ENCODE measurements at places on chromosomes 11 and 22.

DNA sequence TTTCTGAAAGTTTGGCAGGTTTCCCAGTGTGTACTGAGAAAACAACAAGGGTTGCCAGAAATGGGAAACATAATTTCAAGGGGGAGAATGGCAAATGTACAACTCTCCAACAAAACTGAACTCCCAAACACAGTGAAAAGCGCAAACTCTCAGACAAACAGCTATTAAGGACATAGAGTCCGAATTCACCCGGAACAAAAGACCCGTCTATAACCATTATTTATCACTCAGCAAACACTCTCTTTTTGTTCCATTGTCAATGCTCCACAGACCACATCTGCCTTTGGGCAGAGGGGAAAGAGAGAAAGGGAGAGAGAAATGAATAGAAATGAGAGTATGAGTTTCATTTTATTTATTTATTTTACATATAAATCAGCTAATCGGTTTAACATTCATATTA lies 21.7 kb downstream of the KIRREL3 start:
- no peak for DNase-seq

GRCh38 chr11:108122166-108122628 lies 830 bp downstream of the ACAT1 start:
- DNase-seq: no peak

DNA sequence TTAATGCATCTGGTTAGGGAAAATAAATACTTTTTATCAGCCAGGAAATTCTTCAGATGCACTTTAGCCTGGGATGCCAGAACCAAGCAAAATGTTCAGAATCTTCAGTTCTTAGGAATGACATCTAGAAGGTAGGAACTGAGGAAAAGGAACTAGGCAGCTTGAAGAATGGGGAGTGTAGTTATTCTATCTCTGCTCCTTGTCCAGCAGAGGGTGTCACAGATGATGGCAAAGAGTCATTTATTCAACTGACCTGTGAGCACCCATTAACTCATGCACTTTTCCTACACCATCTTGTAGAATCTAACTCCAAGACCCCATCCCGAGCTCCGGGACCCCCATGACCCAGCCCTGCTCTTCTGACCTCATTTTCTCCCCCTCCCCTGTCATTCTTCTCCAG lies 122.1 kb upstream of the ISX start:
- no peak for DNase-seq

DNA sequence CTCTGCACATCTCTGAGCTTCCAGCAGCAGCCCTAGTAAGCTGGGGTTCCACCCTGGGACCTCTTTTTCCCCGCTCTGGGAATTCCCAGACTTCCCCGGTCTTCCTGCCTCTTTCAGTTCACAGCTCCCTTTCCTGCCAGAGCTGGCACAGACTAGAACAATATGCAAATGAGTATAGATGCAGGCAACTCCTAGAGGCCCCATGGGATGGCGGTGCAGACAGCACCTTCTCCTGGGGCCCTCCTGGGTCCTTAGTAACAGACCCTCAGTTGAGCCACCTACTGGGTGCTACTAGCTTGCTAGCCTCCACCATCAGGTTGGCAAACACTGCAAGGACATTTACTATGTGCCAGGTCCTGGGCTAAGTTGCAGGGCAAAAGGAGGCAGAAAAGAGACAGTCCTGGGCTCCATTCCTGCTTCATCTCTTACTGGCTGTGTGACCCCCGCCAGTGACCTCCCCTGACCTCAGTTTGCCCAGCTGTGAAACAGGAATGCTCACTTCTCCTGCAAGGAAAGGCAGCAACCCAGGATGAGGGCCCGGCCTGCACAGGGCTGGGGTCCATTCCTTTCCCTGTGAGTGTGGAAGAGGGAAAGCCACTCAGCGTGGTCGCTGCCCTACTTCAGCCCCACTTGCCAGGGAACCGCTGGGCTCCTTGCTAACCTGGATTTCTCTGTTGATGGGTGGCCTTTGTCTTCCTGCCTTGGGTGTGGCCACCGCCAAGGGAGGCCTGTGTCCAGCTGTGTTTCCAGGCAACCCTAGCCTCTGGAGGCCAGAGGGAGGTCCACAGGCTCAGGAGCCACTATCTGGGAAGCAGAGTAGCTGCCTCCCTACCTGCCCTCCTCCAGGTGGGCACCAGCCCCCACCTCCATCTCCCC lies 7.3 kb downstream of the RELT start:
- no peak for DNase-seq

DNA sequence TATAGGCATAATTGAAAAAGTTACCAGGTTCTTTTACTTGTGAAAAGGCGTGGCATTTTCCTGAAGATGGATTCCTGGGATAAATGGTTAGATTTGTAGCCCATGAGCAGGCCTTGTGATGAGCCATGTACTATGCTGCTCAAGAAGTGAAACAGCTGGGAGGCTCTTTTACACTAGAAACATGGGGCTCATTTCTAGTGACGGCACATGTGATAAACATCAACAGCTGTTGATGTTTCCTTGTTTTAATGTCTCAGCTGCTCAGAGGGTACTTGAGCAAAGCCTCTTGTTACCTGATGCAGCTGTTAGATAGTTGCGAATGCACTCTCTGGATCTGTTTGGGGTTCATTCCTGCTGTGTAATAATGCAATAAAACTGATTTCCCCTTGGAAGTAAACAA lies 396.8 kb downstream of the GUCY1A2 start:
- no peak for DNase-seq

DNA sequence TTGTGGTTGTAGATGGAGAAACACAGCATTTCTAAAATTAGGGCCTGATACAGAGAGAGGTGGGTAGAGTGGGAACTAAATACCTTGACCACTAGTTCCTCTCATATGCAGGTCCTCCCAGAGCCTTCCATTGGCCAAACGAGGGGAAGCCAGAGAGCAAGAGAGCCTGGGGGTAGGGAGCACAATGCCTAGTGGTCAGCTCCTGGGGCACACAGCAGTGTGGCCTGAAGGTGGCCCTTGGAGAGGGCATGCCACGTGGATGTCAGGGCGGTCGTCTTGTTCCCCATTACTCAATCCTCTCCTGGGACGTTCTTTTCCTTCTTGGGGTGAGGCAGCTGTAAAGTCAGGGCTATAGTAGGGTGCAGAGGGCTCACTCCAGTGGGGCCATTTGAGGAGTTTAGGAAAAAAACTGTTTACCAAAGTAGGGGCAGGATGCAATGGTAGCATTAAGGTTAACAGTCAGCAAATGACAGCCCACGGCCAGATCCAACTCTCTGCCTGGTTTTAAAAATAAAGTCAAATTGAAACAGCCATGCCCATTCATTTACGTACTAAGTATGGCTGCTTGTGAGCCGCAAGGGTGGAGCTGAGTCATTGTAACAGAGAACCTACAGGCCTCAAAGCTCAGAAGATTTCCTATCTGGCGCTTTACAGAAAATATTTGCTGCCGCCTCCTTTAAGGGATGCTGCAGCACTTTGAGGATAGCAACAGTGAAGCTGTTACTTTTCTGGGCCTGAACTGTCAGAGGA lies 7.6 kb downstream of the MYO18B start:
- DNase-seq: no peak

DNA sequence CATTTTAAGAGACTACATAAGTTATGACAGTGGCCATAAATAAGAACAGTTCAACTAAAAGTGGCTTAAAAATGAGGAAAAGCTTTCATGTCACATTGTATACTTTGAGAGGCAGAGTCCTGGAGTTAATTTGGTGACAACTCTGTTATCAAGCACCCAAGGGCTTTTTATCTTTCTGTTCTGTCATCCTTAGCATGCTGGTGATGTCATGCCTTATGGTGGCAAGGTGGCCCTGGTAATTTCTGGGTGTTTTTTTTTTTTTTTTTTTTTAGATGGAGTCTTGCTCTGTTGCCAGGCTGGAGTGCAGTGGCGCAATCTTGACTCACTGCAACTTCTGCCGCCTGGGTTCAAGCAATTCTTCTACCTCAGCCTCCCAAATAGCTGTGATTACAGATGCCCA lies 158.8 kb downstream of the AASDHPPT start:
- no peak for DNase-seq

- DNase-seq: peak; percentile 42
These were observed 772 bp downstream of the TBC1D10C start for GRCh38 chr11:67404515-67405195.

- DNase-seq: no peak
These were observed 733.0 kb upstream of the KIRREL3 start for GRCh38 chr11:127733552-127733951.

GRCh38 chr22:45683680-45684079 lies 12.0 kb downstream of the ATXN10 start:
- DNase-seq: no peak

- DNase-seq: no peak
These were observed 460.5 kb downstream of the LRRC4C start for GRCh38 chr11:40998920-40999319.

- no peak for DNase-seq
These were observed 54.9 kb downstream of the LINC01488 start for GRCh38 chr11:69536406-69536805.

GRCh38 chr22:46673205-46673604 lies 53.0 kb downstream of the GRAMD4 start:
- DNase-seq: no peak

DNA sequence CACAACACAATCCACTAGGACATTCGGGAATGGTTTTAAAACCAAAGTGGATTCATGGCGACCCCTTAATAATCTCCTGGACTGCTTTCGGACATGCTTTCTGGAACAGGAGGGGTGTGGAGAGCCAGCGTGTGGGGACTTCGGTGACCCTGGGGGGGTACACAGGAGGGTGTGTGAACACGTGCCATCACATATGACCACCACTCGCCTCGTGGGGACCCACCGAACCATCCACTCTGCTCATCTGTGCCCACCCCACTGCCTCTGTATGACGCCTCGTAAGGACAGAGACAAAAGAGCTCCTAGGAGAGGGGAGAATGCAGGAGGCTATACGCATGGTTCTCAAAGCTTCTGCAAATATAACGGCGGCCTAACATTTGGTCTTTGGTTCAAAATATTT lies 8.9 kb downstream of the LTO1 start:
- DNase-seq: no peak

DNA sequence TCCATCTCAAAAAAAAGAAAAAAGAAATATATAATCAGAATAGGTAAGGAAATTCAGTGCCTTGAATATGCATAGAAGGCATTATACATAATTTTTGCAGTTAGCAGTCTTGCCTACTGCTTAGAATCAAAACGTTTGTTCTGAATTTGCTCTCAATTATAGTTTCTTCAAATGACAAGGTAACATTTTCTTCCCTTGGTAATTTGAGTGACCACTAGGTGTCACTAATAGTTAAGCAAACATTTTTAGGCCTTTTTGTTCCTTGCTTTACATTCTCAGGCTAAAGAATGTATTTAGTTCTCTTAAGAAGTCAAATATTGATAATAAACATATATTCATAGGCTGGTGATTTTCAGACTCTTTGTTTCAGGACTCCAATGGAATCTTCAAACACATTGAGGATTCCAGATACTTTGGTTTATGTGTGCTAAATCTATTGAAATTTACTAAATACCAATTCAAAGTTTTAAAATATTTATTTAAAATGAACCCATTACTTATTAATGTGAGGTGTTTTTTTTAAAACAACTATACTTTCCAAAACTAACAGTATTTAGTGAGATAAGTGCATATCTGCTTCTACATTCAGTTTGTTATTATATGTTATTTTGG lies 55.0 kb upstream of the DEPDC7 start:
- DNase-seq: no peak

GRCh38 chr11:57124505-57124904 lies 57.2 kb upstream of the LRRC55 start:
- DNase-seq: no peak

DNA sequence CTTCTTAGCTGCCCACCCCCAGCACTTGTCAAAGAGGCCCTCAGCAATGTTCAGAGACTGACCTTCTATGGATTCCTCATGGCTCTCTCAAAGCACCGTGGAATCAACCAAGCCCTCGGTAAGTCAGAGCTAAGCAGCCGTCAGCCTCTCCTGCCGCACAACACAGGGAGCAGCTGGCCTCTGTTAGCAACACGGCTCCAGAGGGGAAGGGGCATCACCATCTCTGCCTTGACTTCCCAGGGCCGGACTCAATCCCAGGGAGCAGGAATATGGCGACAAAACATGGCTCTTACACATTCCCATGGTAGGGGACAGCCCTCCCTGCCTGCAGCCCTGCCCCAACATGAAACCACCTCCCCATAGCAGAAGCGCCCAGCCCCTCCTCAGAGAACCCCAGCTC lies 18.9 kb downstream of the ARFGAP2 start:
- DNase-seq: no peak

DNA sequence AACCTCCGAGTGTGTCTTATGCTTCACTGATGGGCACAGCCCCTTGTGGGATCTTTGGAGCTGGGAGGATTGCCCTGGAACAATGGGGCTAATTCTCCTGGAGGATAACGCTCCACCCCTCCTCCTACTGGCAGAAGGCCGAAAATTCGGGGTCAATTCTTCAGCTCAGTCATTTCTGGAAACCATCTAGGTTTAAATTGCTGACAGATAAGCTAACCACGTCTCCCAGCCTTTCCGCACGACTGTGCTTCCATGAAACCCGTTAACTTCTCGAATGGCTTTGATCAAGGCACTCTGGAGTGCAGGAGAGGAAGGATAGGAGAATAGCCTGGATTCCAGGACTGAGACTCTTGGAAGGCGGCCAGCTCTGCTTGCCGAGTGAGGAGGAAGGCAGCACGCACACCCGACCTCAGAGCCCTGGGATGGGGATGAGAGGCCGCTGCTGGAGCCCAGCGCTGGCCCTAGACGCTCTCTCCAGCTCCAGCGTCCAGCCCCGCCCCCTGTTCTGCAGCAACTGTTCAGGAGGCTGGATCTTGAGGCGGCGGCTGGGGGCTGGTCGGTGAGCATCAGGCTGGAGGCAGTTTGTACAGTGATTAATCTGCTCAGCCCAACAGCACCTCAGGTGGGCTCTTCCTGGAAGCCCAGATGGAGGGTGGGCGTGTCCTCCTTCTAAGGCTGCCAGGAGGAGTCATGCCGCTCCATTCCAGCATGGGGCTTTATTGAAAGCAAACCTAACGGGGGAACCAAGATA lies 176.7 kb upstream of the NCAM1 start:
- no peak for DNase-seq

GRCh38 chr11:122209619-122210366 lies 93.8 kb upstream of the BLID start:
- DNase-seq: no peak

- DNase-seq: no peak
These were observed 23.5 kb upstream of the YPEL1 start for GRCh38 chr22:21759093-21759492.

DNA sequence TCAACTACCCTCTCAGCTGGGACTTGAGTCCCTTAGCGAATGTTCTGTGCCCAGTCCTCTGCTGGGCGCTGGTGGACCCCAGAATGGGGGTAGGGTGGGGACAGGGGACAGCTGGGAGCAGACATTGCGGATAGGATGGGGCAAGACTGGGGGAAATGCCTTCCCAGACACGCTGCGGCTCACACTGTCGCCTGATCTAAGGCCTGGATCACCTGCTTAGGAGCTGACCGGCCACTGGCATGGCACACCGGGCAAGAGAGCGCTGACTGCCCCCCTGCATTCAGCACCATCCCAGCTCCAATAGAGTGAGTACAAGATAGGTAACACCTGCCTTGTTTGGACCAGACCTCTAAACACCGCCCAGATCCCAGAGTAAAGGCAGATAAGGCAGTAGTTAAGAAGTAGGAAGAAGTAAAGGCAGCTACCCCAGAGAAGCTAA lies 1.4 kb downstream of the ARVCF start:
- no peak for DNase-seq

- no peak for DNase-seq
These were observed 15.1 kb downstream of the UQCR10 start for GRCh38 chr22:29782061-29782845.

GRCh38 chr22:21657360-21658032 lies 8.3 kb upstream of the PPIL2 start:
- peak; percentile 70 for DNase-seq
